ENCODE measurements at places on chromosomes 3 and 15.

DNA sequence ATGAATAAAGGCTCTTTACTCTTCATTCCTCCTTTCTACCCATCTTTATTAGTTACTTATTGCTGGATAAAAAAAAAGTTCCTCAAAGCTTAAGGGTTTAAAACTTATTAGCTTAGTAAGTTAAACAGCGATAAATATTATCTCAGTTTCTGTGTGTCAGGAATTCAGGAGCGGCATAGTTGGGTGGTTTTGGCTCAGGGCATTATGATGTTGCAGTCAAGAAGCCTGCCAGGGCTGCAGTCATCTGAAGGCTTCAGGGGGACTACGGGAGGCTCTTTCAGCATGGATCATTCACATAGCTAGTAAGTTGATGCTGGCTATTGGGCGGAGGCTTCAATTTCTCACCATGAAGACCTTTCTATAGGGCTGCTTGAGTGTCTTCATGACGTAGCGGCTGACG lies 1.9 kb upstream of the DLG1 start:
- no peak for DNase-seq

DNA sequence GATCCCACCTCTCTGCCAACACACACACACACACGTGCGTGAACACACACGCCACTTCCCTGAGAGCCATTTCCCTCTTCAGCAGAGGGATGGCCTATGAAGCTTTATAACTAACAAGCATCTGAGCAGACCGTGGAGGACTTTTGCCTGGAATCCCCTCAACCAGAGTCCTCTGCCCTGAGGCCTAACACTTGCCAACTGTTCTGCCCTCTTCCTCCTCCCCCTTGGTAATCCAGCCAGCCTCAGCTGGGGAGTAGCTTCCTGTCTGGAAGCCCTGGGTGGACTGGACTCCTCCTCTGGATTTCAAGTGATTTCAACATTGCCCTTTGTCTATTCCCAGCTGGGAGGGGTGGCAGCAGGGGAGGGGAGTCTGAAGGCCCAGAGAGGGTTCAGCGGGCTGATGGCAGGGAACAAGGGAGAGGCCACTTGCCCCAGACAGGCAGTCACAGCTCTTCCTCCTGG lies 68.4 kb upstream of the HACD2 start:
- no peak for DNase-seq

GRCh38 chr15:62421289-62421688 lies 256.2 kb upstream of the C2CD4B start:
- DNase-seq, result no peak

- DNase-seq, result no peak
Observed at GRCh38 chr15:57640930-57641682, 49.4 kb downstream of the MYZAP start.

DNA sequence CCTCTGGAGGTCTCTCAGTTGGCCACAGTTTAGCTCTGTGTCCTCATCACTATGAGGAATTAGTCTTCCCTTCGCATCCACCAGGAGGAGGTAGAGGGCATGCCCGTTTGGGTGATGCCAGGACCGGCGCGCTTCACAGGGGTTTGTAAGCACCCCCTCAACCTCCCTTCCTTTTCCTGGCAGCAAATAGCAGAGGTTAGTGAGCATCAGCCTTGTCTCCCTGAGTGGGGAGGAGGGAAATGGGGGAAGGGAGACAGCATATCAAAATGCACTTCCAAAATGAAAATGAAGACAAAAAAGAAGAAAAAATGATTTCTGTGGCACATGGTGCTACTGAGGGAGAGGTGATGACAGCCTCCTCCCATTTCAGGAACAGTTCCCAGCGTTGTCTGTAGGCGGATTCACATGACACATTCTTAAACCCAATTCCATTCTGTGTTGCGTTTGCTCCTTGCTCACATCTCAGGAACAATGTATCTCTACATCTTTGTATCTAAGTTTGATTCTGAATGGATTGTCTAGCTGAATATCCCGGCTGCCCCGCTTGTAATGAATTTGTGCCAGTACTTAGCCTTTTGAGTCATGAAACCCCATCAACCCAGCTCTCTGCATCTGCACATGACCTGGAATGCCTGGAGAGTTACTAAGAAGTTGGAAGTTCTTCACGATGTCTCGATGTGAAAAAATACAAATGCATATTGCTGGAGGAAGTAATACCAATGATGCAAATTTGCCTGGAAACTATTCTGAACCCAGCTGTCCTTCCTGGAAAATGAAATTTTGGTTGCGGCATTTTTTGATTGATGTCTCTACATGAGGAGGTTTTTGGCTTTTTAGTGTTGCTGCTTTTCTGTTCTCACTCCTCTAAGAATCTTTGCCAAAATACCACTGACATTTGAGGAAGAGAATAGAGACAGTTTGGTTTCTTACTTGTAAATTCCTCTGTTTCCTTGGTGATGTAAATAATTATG lies 45.2 kb downstream of the TYRO3 start:
- peak; percentile 15 for DNase-seq

- no peak for DNase-seq
Observed at GRCh38 chr3:34859746-34860145, 779.6 kb upstream of the ARPP21 start.

DNA sequence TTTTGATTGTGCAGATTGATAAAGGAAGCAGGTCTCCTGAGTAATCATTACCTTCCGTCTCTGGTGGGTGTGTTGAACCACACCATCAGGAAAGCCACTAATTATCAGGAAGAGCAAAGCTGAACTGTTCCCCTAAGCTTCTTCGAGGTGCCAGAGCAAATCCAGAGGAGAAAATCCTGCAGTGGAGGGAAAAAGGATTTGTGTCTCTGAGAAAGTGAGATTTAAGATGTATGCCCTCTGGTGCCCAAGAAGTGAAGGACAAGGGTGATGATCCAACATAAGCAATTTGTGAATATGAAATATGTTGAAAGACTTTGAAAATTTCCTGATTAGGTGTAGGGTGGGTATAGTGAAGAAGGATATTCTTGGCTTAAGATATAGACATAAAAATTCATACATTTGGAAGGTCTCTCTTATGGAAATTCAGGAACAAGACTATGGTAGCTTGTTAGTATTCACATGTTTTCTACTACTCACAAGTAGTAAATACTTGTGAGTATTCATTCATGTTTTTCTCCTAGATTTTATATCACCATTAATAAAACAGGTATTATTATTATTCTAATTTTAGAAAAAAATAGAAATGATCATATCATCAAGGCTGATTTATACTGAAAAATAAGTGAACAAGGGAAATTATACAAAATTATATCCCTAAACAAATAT lies 34.8 kb downstream of the COMMD2 start:
- DNase-seq, result no peak

- DNase-seq, result no peak
Observed at GRCh38 chr15:85028416-85028815, 46.8 kb downstream of the PDE8A start.

DNA sequence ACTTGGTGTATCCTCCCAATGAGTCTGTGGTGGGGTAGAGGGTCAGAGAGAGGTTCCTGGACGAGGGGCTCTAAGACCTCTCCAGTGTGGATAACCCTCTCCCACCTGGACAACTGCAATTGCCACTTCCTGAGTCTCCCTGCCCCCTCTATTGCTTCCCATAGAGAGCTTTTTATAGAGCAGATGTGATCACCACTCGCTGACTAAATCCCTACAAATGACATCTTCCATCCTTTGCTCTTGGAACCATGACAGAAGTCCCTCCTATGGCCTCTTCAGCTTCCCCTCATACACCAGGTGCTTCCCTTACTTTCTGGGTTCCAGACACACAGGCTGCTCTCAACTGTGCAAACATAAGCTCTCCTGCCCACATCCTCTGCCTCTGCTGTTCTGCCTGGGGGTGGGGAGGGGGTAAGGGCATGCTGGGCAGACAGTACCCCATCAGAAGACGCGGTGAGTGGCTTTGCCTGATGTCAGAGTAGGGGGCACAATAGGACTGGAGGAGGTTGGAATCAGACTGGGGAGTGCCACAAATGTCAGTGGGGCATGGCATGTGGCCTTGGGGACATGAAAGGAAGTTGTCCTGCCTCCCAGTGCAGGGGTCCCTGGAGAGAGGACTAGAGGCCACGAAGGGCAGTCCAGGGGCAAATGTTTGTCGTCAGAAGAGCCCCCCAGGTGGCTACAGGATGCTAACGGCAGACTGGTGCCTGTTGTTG lies 15.2 kb downstream of the ITIH3 start:
- no peak for DNase-seq

DNA sequence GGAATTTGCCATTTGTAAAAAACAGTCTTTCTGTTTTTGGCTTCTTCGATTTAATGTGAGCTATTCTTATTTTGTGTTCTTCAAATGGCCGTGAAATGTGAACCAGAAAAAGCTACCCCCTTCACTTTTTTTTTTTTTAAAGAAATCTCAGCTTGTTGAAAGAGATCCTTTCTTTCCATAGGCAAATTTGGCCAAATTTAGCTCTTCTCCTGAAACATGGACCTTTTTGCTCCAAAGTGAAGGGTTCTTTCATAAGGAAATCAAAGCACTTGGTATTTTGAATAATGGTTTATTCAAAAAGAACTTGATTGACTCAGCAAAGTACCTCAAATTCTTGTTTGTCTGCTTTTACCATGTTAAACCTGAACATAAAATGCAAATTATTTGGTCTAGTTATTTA lies 10.1 kb downstream of the RCN2 start:
- DNase-seq, result no peak

DNA sequence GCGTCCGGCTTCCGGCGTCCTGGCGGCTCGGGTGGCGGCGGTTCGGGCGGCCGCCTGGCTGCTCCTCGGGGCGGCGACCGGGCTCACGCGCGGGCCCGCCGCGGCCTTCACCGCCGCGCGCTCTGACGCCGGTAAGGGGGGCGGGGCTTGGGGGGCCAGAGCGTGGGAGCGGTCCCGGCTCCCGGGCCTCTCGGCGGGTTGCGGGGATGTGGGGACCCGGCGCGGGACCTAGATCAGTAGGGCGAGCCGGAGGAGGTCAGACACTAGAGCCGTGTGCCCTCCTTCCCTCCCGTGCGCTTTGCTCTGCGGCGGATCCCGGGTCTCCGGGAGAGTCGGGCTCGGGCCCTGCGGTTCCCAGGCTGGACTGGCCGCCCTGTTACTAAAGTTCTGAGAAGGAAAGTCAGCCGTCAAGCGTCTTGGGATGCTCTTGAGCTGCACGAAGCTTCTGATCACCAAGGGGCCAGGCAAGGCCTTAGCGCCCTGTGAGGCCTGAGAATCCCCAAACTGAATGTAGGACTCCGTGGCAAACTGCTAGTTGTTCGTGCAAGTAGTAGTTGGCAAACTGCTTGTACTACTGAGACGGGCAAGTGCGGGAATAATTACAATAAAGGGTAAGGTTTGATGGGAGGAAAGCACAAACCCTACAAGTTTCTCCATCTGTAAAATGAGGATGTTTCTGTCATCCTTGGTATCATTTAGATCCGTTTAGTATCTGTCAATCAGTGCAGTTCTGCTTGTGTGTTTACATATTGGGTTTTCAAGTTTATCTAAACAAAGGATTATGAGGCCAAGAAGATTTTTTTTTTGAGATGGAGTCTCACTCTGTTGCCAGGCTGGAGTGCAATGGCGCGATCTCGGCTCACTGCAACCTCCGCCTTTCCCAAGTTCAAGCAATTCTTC lies 587 bp downstream of the PIGX start:
- peak; percentile 70 for DNase-seq

GRCh38 chr15:74444106-74445062 lies 10.6 kb upstream of the SEMA7A start:
- no peak for DNase-seq

DNA sequence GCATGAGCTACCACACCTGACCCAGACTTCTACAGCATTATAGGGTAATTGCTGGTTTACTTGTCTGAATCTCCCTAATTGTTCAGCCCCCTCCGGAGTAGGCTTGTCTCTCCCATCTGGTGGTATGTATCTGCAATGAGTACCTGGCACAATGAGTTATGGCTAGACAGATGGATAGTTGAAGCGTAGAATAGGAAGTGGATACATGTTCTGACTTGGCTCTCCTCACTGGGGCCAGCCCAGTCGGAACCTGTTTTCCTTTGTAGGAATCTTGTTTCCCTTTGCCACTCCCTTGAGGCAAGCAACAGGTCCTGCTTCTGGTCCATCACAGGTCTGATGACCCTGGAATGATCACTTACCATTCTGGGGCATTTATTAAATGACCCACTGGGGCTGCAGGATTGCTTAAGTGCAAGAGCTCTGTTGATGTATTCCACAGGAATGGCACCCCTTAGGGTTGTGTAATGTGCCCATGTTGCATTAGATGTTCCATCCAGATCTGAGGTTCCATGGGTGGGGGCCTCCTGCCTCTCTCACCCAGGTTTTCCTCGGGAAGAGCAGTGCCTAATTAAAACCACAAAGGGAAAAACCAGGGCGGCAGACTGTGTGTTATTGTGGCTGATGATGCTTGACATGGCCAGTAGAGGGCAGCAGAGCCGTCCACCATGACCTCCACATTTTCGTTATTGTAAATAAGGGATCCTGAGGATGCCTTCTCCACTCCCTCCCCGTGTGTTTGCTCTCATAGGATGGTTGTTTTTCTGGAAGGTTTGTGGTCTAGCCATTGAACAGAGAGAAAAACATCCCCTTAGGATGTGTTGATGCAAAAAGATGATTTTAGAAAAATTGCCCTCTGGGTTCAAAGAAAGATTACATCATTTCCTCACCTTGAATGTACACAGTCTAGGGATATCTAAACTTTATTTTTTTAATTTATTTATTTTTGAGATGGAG lies 58.0 kb downstream of the CMTM8 start:
- DNase-seq, result peak; percentile 21

- no peak for DNase-seq
Observed at GRCh38 chr15:45130291-45131000, 652 bp downstream of the DUOX1 start.

GRCh38 chr3:71056327-71056726 lies 527.2 kb downstream of the FOXP1 start:
- DNase-seq, result no peak

DNA sequence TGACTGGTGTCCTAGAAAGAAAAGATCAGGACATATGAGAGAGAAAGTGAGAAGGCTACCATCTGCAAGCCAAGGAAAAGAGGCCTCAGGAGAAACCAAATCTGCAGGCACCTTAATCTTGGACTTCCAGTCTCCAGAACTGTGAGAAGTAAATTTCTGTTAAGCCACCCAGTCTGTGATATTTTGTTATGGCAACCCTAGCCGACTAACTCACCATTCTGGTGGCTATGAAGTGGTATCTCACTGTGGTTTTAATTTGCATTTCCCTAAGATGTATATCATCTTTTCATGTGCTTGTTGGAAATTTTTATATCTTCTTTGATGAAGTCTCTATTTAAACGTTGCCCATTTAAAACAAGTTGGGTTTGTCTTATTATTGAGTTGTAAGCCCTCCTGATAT lies 40.6 kb downstream of the ILDR1 start:
- no peak for DNase-seq
